Fibroblast of upper back skin (primary cell): ENCODE measurements at places on chromosomes 1 and 21.

DNA sequence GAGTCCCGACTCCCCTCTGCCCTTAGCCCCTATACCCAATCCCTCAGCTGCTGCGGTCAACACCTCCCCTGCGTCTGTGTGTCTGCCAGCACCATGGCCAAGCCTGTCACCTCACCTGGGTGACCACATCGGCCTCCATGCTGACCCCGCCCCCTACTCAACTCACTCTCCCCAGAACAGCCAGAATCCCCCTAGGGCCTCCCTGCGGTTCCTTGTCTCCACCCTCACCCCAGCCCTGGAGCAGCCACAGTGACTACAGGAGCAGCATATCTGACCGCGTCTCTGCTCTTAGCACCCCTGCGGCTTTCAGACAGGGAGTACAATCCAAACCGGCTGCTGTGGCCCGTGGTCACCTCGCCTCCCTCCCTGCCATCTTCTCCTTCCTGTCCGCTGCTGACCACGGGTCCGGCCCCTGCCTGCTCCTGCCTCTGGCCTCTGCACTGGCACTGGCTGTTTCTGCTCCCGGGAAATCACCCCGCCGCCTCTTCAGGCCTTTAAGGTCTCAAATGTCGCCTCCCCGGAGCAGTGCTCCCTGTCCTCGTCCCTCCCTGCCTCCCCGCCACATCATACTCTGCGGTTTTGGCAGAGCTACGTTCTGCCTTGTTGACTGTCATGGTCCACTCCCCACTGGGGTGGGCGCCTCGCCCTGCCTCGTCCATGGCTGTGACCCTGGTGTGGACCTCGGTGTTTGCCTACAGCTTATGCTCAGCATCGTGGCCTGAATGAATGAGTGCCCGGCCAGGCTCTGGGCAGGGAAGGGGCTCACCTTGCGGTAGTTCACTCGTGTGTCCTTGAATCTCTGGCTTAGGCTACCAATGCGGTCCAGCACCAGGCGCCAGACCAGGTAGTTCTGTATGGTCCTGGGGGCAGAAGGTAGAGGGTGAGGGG lies 11.1 kb downstream of the PRXL2B start:
- DNase-seq = no peak

- DNase-seq = no peak
These were observed 41.4 kb upstream of the CACYBP start for GRCh38 chr1:174958396-174958795.

GRCh38 chr1:223006917-223007648 lies 136.0 kb downstream of the TLR5 start:
- no peak for DNase-seq

- no peak for DNase-seq
These were observed 8.6 kb downstream of the ARF1 start for GRCh38 chr1:228091084-228091483.

- DNase-seq = no peak
These were observed 3.3 kb upstream of the SLAMF8 start for GRCh38 chr1:159823406-159823805.

DNA sequence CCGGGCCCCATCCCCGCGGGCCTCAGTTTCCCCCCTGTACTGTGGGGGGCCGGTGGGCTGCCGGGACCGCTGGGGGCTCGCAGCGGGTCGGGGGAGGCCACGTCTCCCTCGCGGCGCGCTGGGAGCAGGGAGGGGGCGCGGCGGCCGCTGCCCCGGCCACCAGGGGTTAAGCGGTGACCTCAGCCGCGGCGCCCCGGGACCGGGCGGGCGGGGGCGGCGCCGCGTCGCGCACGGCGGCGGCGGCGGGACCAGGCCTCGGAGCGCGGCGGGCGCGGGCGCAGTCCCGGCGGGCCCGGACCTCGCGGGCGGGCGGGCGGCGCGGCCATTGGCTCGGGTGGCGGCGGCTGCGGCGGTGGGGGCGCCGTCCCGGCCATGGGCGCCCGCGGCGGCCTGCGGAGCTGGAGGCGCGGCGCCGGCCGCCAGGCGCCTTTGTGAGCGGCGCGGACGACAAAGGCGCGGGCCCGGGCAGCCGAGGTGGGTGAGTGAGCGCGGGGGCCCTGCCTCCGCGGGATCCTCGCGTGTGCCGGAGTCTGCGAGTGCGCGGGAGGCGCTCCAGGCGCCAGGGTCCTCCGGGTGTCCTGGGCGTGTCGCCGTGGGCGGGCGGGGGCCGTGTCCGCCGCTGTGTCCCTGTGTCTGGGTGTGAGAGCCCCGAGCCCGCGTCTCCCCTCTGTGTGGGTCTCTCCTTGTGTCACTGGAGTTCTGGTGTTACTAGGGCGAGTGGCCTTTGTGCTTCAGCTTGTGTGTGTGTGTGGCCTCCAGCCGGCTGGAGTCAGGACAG lies at the start of gene ARHGEF10L:
Gene ARHGEF10L (plus strand): TSS at position 222 of the 778 bp plus-strand sequence. CDS start 40,898 bp downstream, outside the sequence.
- DNase-seq = no peak

- no peak for DNase-seq
These were observed 45.6 kb downstream of the UBR4 start for GRCh38 chr1:19164274-19165015.
